Stromal cell of bone marrow (primary cell): ENCODE measurements at places on chromosomes 11 and 22.
A peak's percentile ranks its signal among the peaks of the same experiment; 100 is the strongest.

DNA sequence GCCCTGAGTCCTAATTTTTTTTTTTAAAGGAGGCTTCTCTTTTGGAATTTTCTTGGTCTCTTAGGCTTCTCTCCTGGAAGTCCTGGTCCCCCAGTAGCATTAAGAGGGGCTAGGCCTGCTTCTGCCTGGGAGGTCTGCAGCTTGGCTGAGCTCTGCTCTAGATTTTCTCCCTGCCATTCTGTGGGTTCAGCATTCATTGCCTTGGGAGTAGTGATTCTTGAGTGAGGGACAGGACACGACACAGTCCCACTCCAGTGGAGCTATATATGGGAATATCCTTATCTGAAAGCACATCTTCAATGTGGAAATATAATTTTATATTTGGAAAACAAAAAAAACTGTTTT is 3.7 kb downstream of the IGSF22 start:
- no peak for DNase-seq

DNA sequence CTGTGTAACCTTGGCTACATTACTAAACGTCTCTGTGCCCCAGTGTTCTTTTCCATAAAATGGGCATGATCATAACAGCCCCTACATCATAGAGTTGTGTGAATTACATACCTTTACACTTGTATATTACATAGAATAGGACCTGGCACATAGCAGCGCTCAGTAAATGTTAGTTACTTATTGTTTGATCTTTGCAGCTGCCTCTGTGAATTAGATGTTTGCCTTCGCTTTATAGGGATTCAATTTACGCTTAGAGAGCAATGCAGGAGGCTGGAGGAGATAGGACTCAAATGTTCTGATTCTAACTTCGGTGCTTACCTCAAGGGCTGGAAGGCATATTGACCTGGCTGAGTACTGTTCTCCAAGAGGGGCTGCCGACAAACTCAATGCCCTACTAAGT is 10.4 kb upstream of the TIMP3 start:
- no peak for DNase-seq

GRCh38 chr11:117907276-117908108 is 21.7 kb downstream of the TMPRSS13 start:
- peak; percentile 81 for DNase-seq

DNA sequence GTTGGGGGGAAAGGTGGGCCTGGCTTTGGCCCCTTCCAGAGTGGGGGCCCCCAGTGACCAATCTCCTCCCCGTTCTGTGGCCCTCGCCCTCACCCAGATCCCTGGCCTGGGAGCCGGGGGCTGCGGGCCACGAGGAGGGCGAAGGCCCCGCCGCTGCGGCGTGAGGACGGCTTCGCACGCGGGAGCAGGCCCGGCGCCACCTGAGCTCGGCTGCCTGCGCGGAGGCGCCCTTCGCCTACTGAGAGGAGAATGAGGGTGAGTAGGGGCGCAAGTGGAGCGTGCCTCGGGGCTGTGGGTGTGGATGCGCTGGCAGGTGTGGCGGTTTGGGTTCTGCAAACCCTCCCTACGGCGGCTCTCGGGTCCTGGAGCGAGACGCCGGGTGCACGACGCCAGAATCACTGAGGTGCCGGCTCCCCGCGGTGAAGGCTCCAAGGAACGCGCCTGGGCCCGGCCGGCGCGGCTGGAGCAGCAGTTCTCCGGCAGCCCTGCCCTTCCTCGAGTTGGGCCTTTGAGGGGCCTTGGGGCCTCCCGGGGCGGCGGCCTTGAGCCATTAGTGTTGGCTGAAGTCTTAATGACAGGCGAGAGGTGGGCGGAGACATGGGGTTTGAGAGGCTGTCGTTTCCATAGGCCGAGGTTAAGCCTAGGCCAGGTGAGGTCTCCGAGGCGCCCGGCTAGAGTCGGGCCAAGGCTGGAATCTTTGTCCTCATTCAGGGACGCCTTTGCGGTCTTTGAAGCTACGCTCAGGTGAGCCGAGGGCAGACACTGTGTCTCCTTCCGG is 65.3 kb downstream of the CTTN start:
- DNase-seq: no peak

GRCh38 chr11:71527576-71528210 is 626 bp downstream of the KRTAP5-7 start:
- DNase-seq: no peak

- no peak for DNase-seq
Measured at GRCh38 chr11:1101318-1102089, 26.8 kb downstream of the MUC2 start.

DNA sequence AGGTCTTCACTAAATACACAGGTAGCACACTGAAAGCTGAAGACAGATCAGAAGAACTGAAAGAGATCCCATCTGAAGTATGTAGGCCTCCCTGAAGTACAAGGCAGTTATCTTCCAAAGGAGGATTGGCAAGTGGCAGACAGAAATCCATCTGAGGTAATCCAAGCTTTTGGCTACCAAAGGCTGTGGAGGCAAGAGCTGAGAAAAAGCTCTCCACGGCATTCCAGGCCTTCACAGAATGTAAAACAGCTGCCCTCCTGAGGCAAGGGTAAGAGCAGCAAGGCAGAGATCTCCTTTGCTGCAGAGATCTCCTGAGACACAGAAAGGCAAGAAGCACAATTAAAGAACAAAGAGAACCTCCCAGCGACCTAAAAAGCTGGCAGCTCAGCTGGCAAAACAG is 19.1 kb downstream of the PIK3C2A start:
- DNase-seq: no peak

DNA sequence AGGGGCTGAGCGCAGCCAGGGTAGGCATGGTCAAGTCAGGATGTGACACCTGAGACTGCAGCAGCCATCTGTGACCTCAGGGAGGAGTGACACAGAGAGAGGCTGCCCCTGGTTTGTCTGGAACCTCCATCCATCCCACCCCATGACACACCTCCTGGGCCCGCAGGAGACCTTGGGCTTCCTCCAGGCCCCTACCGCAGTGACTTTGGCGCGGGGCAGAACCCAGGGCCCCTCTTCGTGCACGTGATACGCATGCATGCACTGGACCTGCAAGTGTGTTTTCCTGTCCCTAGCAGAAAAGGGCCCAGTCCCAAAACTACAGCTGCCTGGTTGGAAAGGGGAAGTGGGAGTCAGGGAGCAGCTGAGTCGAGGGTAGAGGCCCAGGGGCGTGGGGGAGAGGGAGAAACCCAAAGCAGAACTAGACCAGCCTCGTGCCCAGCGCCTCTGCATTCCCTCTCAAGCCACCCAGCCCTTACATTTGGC is 7.9 kb upstream of the CYTH4 start:
- DNase-seq: no peak

GRCh38 chr11:19075636-19076035 is 15.1 kb upstream of the MRGPRX2 start:
- DNase-seq: no peak

GRCh38 chr11:123431619-123432018 is 1.6 kb downstream of the GRAMD1B start:
- no peak for DNase-seq

DNA sequence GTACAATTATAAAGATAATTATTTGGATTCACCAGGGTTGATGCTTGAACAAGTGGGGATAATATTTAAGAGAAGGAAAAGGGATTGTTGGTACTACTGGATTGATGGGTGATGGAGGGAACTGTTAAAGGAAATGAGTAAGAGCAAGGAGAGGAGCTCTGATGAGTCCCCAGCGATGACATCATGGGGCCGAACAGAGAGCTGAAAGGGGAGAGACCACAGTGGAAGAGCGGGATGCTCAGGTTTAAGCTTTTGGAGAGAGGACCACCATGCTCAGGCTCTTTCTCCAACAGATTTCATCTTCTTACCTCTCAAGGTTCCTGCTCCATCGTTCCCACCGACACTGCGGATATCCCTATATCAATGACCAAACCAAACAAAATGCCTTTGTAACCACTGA is 568.7 kb downstream of the ETS1 start:
- no peak for DNase-seq

DNA sequence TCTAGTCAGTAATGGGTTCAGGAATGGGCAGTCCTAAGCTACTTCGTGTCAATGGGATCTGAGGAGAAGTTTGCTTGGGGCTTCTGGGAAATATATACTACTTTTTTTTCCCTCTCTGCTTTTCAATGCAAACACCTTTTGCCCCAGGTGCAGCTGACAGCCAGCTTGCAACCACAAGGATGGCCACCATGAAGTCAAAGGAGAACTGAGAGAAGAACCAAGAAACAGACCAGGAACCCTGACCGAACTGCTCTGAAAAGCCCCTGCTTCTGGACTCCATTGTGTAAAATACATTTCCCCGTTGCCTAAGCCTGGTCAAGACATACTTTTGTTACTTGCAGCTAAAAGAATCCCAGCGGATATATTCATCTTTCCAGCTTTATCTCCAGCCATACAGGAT is 20.1 kb upstream of the CD44 start:
- no peak for DNase-seq

DNA sequence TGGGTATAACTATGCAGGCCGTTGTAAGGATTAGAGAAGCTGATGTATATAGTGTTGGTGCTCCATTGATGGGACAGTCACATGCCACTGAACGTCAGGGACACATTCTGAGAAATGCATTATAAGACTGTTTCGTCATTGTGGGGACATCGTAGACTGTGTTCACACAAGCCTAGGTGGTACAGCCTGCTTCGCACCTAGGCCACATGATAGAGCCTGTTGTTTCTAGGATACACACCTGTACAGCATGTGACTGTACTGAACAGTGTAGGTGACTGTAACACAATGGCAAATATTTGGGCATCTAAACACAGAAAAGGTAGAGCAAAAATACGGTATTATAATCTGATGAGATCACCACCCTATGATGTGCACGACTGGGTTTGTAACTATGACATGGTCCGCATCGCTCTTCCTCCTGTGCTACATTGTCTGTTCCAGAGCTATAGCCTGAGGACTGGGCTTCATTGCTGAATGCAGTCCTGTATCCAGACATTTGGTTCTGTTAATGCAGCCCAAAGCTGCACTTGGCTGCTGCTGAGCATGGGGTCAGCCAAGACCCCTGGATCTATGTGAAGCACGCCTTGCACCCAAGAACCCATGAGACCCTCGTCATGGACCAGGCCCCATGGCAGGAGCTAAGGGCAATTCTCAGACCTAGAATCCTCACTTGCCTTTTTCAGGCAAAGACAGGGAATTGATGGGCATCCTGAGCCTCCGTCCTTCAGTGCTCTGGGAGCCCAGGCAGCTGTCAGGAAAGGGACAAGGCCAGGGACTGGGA is 51.1 kb upstream of the THY1 start:
- DNase-seq: no peak

DNA sequence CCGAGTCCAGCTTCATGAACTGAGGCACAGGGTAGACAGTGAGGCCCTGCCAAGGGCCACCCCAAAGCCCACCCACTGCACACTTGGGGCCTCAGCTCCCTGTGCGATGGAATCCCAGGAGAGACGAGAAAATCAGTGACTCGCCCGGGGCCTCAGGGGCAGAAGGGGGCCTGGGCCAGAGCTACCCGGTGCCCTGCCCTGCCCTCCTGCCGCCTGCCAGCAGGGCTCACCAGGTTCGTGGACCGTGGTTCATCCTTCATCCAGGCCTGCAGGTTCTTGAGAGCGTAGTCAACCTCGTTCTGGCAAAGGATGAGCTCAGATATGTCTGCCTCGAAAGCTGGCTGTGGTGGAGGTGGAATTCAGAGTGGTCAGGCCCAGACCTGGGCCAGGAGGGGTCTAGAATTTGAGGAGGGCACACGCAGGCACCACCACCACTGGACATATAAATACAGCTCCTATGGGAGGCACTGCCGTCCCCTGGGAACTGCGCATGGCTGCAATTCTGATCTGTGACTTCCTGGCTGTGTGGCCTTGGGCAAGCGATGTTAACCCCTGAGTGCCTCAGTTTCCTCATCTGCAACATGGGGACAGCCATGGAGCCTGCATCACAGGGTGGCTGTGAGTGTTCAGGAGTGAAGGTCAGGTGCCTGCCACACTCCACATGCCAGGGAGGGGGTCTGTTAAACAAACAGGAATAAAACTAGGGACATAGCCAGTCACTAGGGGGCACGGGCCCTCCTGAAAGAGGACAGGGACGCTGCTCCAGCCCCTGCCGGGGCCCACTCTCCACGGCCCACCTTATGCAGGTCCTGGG is 7.5 kb downstream of the ALDH3B2 start:
- no peak for DNase-seq

GRCh38 chr22:18977824-18978425 is 41.8 kb upstream of the PRODH start:
- no peak for DNase-seq

- DNase-seq: no peak
Measured at GRCh38 chr11:132650969-132651720, 881.2 kb downstream of the OPCML start.

- DNase-seq: no peak
Measured at GRCh38 chr11:64691543-64691942, 31.5 kb downstream of the NRXN2 start.

GRCh38 chr22:49212002-49212401 is 615.7 kb downstream of the BRD1 start:
- no peak for DNase-seq

DNA sequence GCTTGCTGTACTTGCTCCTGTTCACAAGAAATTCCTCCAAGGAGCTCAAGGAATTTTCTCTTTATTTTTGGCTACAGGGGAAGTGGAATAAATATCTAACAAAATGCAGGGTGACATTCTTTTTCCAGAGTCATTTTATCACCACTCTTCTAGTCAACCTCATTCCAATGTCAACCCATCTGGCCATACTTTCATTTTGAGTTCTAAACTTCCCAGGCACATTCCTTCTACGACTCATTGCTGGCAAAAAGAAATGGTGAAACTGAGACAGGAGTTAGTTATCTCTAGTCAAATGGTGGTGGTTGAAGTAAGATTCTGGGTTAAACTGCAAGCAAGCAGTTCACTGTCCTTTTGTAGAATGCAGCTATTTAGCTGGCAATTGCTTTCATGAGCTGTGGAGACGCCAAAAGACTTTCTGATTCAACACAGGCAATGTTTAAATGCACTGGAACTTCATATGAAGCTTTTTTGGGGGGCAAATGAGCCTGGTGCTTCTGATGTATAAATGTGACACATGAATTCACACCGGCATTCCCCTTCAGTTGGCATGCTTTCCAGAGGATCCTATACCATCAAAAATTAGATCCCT is 304.6 kb downstream of the CADM1 start:
- DNase-seq: peak; percentile 13

DNA sequence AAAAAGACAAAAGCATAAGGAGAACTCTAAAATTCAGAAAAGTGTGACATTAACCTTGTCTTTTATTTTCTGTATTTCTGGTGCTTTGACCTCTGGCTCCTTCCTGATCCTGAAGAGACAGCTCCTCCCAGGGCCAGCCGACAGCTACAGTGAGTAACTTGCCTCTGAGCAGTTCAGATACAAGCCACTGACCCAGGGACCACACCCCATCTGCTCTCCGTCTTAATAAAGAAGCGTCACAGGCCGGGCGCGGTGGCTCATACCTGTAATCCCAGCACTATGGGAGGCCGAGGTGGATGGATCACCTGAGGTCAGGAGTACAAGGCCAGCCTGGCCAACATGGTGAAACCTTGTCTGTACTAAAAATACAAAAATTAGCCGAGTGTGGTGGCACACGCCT is 6.5 kb downstream of the MLC1 start:
- DNase-seq: no peak

GRCh38 chr11:34787895-34788294 is 128.3 kb downstream of the APIP start:
- no peak for DNase-seq

- DNase-seq: no peak
Measured at GRCh38 chr11:27496461-27496860, 10.1 kb downstream of the LIN7C start.

GRCh38 chr11:9820260-9820659 is 156.4 kb downstream of the SWAP70 start:
- DNase-seq: no peak

GRCh38 chr11:61534025-61534932 is 25.7 kb downstream of the LRRC10B start:
- no peak for DNase-seq

GRCh38 chr22:49963647-49964026 is 3.1 kb downstream of the PIM3 start:
- no peak for DNase-seq

GRCh38 chr11:35980686-35981390 is 37.0 kb downstream of the LDLRAD3 start:
- DNase-seq: peak; percentile 49
